ENCODE measurements at places on chromosomes 5 and 9.

DNA sequence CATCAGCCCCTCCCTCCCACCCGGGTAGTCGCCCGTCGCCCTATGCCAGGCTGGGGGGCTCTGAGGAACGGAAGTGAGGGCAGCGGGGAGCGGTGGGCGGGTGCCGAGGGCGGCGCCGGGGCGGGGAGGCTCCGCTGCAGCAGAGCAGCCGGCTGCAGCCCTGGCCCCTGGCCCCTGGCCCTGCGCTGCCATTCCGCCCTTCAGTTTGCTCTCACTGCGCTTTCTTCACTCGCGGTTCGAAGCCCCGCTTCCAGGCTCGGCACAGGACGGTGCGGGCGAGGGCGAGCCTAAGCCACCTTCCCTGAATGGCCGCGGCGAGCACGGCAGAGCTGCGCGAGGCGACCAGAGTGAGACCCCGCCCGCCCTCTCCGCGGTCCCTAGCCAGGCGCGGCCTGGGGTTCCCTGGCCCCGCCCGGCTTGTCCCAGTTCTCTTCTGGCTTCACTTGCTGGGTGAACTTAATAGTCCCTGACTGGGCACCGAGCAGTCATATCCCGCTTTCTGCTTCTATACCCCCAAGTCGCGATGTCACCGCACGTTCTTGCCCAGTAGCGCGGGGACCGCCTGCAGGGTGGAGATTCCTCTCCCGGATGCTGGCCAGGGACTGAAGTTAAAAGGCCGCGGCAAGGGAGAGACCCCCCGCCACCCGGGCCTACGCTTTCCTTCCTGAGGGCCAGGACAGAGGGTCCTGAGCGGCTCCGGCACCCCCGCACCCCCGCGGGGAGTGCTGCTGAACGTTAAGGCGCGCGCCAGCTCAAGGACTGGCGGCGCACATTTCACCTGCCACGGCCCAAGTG lies 623 bp upstream of the TRIM36 start:
- no peak for DNase-seq

DNA sequence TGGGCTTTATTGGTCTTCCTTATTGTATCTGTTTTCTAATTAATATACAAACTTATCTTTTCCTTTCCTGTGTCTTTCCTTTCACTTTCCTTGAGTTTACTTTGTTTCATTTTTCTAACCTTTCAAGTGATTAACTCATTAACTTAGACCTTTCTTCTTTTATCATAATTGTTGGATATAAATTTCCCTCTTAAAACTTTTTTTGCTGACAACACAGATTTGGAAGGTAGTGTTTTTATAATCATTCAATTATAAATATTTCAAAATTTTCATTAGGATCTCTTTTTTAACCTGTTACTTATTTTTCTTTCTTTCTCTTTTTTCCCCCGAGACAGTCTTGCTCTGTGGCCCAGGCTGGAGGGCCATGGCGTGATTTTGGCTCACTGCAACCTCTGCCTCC lies 6.9 kb upstream of the ZBTB43 start:
- DNase-seq = no peak

DNA sequence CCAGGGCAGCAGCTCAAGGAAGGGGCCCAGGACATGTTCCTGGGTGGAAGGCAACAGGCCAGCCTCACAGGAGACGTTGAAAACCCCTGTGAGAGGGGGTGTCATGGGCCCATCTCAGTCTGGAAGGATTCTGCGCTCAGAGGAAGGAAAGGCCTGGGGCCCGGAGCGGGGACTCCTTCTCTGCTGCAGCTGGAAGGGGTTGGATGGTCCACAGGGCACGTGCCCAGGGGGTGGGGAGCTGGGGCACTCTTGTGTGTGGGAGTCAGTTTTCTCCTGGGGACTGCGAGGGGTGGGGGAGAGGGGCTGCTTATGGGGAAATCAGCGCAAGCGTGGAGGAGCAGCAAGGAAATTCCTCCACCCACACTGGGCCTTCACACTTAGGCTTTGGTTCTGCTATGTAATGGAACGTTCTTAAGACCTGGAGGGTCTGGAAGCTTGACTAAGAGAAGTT lies 2.9 kb upstream of the LPCAT1 start:
- DNase-seq = no peak

DNA sequence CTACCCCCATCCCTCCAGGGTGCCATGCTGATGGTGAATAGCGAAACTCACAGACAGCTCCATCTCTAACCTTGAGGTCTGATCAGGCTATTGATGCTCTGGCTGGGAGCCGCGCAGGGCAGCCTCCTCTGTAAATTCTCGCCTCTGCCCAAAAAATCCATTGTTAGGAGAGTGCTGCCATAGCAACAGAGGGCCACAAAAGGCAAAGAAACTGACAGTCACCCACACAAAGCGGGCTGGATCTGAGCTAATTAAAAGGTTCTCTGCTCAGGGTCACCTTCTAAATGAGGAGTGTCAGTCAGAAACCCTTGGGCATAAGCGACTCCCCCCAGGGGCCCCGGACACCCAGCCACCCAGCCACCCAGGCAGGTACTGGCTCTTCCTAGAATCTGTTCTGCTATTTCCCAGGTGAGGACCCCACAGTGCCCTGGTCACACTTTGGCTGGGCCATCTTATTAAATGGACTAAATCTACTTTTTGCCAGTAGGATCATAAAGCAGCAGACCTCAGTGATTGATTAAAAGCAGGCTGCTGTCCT lies 126.7 kb downstream of the MED10 start:
- DNase-seq = no peak

DNA sequence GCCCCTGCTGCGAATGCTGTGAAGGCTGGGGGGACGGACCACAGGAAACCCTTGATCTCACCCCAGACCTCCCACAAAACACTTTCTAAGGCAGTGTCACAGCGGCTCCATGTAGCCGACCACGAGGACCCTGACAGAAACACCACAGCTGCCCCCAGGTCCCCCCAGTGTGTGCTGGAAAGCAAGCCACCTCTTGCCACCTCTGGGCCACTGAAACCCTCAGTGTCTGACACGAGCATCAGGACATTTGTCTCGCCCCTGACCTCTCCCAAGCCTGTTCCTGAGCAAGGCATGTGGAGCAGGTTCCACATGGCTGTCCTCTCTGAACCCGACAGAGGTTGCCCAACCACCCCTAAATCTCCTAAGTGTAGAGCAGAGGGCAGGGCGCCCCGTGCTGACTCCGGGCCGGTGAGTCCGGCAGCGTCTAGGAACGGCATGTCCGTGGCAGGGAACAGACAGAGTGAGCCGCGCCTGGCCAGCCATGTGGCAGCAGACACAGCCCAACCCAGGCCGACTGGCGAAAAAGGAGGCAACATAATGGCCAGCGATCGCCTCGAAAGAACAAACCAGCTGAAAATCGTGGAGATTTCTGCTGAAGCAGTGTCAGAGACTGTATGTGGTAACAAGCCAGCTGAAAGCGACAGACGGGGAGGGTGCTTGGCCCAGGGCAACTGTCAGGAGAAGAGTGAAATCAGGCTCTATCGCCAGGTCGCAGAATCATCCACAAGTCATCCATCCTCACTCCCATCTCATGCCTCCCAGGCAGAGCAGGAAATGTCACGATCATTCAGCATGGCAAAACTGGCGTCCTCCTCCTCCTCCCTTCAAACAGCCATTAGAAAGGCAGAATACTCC lies 84.7 kb downstream of the GOLPH3 start:
- no peak for DNase-seq

- DNase-seq = no peak
Measured at GRCh38 chr9:4590430-4591122, 71.5 kb upstream of the PLPP6 start.

DNA sequence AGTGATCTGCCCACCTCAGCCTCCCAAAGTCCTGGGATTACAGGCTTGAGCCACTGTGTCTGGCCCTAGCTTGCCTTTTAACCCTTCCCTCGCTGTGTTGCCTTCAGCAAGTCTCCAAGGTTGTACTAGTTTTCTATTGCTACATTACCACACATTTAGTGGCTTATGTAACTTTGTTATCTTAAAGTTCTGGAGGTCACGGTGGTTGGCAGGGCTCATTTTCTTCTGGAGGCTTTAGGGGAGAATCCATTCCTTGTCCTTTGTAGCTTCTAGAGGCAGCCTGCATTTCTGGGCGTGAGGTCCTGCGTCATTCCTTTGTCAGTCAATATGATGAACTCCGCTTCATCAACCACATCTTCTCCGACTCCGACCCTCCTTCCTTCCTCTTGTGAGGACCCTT lies 2.9 kb upstream of the PRRC2B start:
- no peak for DNase-seq

DNA sequence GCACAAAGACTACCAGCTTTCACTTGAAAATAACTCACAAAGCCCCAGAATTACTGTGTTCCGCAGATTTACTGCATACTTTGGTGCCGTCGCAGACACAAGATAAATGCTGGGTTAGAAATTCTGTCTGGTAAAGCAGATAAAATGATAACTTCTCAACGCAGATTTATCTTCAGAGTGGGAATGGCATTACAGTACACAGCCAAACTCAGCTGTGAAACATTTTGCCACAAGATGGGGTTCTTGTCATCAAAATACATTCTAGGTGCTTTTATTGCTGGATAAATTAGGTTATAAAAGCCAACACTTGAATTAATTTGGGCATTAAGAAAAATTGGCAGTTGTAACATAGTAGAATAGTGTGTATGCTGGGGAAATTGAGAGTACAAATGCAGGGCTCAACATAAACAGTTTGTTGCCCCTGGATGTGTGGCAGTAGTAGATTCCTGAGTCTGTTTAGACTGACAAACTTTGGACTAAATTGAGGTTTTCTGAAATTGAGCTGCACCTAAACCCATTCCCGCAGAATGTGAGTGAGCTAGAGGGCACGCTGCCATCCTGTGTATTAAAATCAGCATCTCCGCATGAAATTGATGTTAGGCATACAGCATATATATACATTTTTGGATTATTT lies 61.1 kb downstream of the LMNB1 start:
- no peak for DNase-seq

- no peak for DNase-seq
Measured at GRCh38 chr5:32202394-32202793, 28.3 kb upstream of the GOLPH3 start.

DNA sequence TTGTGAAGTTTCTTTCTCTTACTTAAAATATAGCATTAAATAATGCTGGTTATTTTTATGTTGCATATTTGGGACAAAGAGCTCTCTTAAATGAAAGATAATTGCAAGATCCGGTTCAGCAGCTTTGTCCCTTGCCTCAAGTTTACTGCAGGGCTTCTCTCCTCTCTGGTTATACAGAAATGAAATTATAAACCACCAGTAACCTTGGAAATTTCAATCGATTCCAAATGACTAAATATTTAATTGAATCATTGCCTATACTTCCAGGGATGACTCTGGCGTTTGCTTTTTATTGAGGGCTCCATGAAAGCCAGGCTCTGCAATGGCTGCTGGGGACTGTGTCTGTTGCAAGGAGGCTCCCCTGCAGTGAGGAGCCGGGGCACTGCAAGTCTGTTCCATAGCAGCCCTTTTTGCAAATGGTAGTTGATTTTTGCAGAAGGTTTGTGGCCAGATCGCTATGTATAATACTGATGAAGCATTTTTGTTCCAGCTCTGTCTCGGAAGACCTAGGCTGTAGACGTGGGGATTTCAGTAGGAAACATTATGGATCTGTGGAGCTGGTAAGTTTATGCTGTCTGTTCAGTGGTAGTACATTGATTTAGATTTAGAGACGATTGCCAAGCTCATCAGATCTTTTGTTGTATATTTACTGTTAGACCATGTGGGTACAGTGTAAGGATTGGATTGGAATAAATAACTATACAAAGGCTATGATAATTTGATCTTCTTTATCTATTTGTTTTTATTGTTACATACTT lies at the start of gene GARNL3:
TSS of gene GARNL3 (plus strand) at position 313 of the 758 bp plus-strand sequence. CDS start at position 417, 104 bp downstream.
- DNase-seq = no peak

GRCh38 chr9:37676411-37676830 lies 25.7 kb downstream of the FRMPD1 start:
- no peak for DNase-seq

DNA sequence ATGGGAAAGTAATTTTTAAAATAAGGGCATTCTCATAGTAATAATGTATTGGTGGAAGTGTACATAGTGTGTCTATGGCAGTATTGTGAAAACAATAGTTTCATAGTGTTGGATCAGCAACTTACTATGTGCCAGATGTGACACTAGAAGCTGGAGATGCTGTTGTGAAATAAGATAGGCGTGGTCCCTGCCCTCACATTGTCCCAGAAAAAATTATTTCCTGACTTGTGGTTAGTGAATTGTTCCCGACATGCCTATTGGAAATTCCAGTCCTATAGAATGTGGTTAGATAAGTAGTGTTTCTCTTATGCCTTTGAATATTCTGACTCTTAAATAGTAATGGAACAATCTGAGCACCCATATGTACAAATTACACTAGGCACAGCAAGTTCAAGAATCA lies 55.3 kb upstream of the MTAP start:
- DNase-seq = no peak

GRCh38 chr5:175816348-175816747 lies 55.0 kb upstream of the CPLX2 start:
- no peak for DNase-seq

DNA sequence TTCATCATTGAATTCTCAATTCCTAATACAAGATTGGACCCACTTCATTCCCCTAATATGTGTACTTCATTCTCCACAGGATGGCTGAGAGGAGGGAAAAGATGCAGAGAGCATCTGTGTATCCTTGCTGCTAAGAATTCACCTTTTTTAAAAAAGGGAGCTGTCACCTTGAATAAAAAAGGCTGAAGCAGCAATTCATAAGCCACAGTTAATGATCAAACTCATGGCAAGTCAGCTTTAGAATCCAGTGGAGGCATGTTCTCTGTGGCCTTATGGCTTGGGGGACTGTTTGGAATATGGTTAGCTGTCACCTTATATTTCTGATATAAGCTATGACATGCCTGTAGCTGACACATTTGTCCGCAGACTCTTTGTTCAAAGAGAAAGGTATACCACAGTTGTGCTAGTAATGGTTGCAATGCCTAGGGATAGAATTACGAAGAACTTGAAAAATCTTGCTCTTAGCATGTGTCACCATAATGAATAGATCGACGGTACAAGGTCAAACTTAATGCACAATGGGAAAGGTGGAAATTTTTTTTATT lies 256.8 kb upstream of the TNC start:
- DNase-seq = no peak

DNA sequence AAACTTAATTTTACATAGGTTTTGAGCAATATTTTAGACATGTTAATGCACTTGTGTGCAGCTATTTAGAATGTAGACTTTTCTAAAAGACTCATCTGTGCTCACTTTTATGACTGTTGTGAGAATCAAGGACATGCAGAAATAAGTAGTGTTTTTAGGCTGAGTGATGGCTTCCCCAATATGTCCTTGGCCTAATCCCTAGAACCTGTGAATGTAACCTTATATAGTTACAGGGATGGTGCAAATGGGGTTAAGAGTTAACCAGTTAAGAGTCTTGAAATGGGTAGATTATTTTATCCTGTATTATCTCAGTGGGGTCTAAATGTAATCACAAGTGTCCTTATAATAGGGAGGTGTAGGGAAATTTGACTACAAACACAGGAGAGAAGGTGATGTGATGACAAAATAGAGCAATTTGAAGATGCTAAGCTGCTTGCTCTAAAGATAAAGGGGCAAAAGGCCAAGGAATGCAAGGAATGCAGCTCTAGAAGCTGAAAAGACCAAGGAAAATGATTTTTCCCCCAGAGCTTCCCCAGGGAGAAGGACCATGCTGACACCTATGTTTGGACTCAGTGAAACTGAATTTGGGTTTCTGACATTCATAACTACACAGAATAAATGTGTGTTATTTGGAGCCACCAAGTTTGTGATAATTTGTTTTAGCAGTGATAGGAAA lies 298.0 kb upstream of the PAPPA start:
- DNase-seq = no peak

- no peak for DNase-seq
Measured at GRCh38 chr5:28369418-28369817, 1331.0 kb upstream of the CDH9 start.
